ENCODE measurements at places on chromosomes 5 and 9.

- DNase-seq = no peak
Measured at GRCh38 chr5:80961376-80962281, 1.5 kb downstream of the RASGRF2 start.

DNA sequence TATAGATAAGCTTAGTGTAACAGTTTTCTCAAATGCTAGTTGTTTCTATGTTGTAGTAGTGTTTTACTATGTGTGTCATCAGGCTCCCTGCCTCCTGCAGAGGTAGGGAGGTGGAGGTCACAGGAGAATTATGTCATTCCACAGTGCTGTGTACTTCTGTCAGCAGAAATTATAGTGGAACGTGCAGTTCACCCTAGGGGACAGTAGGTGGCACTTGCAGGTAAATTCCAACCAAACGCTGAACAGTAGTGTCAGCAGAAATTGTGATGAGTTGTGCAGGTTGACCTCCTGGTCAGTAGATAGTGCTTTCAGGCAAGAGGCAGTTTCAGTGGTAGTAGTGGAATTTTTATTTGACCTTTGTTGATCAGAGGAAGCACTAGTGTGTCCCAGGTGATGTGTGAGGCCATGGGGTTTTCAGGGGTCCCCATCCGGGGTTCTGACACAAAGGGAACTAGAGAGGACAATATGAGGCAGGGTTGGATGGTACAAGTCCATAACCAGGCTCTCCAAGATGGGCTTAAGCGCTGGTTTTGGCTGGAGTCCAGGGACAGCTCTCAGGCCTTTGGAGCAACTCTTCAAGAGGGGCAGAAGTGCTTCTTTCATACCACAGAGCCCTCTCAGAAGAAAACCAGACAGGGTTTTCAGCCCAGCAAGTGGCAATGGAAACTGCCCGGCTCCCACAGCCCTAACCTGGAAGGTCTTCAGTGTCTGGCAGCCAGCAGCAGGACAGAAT lies 402.9 kb downstream of the CYLC2 start:
- peak; percentile 21 for DNase-seq

- DNase-seq = no peak
Measured at GRCh38 chr9:78462611-78463010, 165.7 kb downstream of the PSAT1 start.

- no peak for DNase-seq
Measured at GRCh38 chr9:34610434-34611206, 1.3 kb downstream of the RPP25L start.

DNA sequence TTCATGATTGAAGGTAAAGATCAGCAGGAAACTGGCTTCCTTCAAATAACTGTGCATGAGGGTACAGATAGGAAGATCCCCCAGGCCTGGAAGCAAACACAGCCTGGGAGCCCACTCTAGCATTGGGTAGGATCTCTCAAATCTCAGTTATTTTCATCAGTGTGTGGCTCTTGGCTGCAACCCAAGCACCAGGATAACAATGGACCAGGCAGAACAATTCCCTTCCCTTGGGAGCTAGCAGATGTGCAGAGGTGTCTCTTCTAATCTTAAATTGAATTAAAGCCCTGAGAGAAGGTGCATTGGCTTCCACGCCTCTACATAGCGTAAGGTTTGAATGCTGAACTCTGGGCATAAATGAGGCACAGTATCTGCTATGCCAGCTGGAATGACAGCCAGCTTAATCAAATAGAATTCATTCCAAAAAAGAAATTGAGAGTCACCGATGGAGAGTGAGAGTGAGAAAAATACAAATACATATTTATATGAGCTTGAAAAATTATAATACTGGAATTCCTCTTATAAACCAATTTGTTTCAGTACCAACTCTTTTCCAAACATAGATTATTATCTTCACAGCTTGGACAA lies 957.3 kb downstream of the CDH12 start:
- no peak for DNase-seq

All from A549 (cell line).